ENCODE measurements at places on chromosomes 6 and 20. TPM values are rescaled to one million over a fixed set of nuclear protein-coding genes. Genes with fewer than 3 reads are reported as not detected.

DNA sequence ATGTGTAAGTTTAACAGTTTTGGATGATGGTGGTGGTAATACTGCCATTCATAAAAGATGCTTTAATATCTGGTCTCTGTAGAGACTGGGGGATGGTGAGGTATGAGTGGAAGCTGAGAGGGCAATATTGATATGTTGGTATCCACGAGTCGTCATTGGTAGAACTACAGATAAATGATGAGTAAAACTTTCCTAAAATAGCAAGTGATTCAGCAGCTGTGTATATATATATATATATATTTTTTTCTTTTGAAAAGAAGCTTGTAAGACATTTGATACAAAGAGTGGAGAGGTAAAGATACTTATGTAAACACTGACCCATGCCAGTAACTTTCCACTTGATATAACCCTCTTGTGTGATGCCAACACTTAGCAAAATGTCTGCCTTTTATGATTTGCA, 41.7 kb upstream of the CITED2 start:
- no peak for DNase-seq

Gene ISM1
- not detected for total RNA-seq

DNA sequence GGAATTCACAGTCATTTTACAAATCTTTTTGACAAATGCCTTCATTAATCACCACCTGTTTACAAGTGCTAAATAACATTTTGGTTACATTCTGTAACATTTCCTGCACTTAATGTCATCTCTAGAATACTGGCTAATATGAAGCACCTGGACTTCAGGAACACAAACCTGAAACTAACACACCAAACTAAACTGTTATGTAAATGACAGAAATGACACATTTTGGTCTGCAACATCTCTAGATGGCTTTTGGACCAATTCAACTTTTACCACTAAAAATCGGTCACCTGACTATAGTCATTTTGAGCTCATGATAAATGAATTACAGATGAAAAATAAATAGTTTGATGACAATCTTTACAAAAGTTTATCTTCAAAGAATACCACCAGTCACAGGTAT, 80.6 kb downstream of the ATG5 start:
- no peak for DNase-seq

Gene RAB44
- total RNA-seq: not detected

Gene AGPAT4
- total RNA-seq: 2.4 TPM

GRCh38 chr20:62301111-62301668, 1.6 kb upstream of the ADRM1 start:
- DNase-seq: no peak

DNA sequence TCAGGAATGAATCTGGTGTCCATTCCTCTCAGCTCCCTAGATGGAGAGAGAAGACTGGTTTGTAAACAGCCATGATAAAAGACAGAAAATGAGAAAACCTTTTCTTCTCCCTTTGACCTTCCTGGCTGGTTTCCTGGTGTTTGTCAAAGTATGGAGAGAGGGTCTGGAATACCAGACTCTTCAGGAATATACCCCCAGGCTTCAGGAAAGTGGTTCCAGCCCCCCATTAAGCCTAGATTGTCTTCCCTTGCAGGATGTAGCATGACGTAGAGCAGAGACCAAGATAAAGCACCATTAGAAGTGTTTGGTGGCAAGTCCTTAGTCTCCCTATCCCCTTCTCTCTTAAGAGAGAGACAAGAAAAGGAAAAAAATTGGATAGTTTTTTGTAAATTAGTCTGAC, 51.1 kb downstream of the EIF2S2 start:
- DNase-seq: no peak

Gene SENP6
- 86.9 TPM for total RNA-seq

DNA sequence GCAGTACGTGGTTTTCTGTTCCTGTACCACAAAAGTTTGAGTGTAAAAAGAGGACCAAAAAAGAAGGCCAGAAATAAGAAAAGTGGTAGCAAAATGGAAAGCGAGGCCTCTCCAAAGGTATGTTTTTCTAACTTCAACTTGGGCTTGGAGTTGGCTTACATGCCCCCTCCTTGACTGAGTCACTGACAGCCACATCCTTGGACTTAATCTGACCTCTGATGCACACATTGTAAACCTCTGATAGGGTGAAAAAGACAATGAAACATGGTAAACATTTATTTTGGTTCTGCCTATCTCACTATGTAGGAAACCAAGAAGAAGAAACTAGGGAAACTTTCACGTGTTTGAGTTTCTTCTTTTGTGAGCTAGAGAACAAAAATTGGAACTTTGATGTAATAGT, 503.2 kb upstream of the ID4 start:
- DNase-seq: no peak

DNA sequence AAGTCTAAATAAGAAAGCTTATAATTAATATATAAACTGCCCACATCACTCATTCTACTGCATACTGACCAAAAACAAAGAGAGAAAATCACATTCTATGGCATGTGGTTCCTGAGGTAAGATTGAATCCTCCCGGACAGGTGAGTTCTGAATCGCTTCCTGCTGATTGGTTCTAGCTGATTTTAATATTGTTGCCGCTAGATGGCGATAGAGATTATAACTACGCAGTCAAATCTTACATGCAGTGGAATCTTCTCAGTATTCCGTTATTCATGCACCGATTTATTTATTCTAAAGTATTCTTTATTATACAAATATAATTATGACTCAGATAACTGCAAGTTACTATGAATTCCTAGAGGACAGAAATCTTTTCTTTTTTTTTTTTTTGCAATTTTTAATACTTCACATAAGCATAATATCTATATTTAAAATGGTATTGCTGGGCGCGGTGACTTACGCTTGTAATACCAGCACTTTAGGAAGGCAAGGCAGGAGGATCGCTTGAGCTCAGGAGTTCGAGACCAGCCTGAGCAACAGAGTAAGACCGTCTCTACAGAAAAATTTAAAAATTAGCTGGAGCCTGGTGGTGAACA, 24.2 kb upstream of the TMX4 start:
- peak; percentile 72 for DNase-seq

Gene VSX1
- total RNA-seq: not detected

DNA sequence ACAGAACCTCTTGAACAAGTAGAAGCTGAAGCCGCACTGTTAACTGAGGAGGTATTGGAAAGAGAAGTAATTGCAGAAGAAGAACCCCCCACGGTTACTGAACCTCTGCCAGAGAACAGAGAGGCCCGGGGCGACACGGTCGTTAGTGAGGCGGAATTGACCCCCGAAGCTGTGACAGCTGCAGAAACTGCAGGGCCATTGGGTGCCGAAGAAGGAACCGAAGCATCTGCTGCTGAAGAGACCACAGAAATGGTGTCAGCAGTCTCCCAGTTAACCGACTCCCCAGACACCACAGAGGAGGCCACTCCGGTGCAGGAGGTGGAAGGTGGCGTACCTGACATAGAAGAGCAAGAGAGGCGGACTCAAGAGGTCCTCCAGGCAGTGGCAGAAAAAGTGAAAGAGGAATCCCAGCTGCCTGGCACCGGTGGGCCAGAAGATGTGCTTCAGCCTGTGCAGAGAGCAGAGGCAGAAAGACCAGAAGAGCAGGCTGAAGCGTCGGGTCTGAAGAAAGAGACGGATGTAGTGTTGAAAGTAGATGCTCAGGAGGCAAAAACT, 40.1 kb downstream of the ZBTB2 start:
- DNase-seq: no peak

DNA sequence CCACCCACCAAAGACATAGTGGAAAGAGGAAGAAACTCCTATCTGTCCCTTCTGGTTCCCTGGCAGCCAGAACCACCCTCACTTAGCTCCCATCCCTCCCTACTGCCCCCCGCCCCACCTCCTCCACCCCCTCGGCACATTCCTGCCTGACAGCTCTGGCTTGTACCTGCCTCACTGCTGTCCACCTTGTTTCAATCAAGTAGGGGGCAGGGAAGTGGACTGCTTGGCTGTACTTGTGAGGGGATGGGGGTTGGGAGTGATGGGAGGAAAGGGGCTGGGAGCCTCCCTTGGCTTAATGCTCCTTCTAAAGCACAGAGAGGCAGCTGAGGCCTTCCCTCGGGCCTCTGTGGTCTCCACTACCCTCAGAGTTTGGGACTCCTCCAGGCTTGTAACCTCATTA, 22.1 kb upstream of the ZNF76 start:
- no peak for DNase-seq

DNA sequence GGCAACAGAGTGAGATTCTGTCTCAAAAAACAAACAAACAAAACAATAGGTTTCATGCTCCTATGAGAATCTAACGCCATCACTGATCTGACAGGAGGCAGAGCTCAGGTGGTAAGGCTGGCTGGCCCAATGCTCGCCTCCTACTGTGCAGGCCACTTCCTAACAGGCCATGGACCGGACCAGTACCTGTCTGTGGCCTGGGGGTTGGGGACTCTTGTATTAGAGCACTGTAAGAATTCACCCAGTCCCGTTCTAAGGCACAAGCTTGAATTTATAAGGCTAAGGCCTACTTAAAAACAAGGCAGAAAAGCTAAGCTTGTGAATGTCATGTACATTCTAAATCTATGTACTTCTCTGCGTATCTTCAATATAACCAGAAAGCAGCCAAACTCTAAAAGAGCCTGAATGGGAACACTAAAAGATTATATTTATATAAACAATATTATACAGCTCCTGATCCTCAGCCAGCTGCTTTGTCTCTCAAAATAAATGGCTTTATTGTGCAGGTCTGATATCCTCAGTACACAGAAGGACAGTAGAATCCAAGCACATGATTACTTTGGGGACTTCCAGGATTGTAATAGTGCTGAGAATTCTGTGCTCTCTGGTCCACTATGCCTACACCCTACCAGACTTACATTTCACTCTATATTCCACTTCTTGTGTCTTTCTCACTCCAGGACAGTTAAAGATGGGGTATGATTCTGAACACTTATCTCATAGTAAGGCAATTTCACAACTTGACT, 64.5 kb upstream of the DST start:
- no peak for DNase-seq

Gene CRIP3
- total RNA-seq: not detected

DNA sequence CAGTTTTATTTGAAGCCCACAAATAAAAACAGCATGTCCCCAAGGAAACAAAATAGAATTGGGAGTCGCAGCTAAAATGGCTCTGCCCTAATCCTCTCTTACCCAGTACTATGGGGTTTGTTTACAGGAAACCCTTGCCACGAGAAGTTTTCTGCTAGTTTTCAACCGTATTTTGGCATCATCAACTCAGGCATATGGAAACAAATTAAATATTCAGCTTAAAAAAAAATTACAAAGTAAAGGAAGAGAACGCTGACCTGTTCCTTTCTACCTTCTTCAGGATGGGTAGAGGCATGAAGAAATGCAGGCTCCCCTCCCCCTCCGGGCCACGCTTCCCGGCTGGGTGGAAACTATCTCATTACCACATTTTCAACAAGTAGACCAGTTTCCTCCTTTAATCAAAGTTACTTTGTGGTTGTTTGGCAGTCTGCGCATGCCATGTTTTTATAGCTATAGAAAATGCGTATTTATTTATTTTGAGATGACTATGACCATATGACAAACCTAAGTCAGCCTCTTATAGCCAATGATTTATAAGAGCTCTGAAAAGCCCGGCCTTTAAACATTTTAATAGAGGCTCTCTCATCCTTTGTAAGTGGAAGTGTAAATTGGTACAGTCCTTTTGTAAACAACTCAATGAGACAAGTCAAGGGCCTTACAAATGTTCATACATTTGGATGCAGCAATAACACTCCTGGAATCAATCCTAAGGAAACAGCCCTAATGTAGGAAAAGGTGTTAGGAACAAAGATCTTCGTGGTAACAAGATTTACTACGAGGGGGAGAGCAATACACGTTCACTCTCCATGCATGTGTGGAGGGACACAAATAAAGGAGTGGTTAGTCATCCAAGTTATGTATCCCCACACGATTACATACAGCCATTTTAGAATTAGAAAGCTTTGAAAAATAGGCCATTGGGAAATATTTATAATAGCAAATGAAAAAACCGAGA, 16.1 kb upstream of the ZNF217 start:
- DNase-seq: peak; percentile 76

- no peak for DNase-seq
These were observed 476 bp downstream of the IGF2R start for GRCh38 chr6:159969204-159969912.

Gene SLC22A3
- 0.07 TPM for total RNA-seq

Gene PTPRK
- total RNA-seq: 5.5 TPM

DNA sequence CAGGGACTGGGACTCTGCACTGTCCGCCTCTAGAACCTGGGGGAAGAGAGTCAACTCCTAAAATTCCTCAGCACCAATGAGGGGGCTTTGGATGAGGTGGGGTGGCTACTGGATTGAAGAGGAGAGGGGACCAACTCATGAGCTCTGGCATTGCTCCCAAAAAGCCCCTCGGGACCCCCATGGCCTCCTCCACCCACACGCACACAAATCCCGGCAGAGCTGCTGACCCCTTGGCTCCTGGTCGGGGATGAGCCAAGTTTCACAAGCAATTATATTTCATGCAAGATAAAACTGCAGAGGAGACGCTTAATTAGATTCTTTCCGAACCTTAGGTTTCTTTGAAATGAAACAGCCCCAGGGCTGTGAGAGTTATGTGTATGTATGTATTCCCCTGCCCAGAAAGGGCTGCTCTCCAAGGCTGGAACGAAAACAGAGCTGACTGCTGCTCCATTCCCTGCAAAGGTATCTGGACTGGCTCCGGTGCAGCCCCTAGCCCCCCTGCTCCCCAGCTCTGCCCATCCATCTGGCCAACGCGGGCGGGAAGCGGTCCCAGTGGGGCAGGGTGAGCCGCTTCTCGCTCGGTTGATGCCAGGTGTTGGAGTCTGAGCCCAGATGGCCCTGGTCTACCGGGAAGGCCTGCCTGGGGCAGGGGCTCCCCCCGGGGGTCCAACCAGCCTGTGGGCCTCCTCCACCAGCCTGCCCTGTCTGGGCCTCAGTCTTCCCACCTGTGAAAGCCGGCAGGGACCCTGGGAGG, 46.8 kb upstream of the STX16 start:
- no peak for DNase-seq

DNA sequence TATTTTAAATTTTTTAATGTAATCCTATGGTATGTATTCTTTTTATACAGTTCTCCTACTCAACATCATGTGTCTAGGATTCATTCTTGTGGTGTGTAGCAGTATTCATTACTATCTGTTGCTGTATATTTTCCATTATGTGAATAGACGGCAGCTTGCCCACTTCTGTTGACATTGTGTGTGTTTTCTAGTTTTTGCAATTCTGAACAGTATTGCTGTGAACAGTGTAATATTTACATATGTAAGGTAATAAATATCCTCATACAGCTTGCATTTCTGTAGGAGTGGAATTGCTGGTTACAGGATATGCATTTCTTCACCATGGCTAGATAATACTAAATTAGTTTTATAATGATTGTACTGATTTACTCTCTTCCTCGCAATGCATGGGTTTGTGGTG, 51.9 kb downstream of the SCAF8 start:
- no peak for DNase-seq

DNA sequence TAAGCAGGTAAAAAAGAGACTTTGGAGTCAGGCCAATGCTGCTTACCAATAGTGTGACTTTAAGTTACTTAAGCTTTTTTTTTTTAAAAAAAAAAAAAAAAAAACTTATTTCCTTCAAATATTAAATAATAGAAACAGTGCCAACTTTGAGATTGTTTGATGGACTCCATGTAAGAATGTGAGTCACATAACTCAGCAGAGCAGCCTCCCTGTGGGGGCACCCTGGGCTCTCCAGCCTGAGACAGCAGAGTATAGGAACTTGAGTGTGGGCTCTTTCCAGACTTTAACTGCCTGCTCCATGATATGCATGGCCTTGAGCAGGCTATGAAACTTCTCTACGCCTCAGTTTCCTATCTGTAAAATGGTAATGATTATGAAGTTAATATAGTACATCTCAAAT, 113.3 kb upstream of the SAMD5 start:
- DNase-seq: no peak

Measured in NCI-H460 (cell line).